A549 (cell line): ENCODE measurements at places on chromosomes 13 and 19. TPM values are rescaled to one million over a fixed set of nuclear protein-coding genes. Genes with fewer than 3 reads are reported as not detected.

PRODH2 gene
- polyA plus RNA-seq = 0.55 to 1.0 TPM (median 0.73 TPM) in 3 replicates

METTL21C gene
- not detected in 3 replicates for polyA plus RNA-seq

LYPD5 gene
- 0.09 to 0.22 TPM (median 0.18 TPM) in 3 replicates for polyA plus RNA-seq

ERF gene
- 107 to 123 TPM (median 120 TPM) in 3 replicates for polyA plus RNA-seq
